PC-3 (cell line): ENCODE measurements at places on chromosomes 12 and 14. TPM values are rescaled to one million over a fixed set of nuclear protein-coding genes. Genes with fewer than 3 reads are reported as not detected.

Gene MYRFL
- total RNA-seq, result not detected in 2 replicates

GRCh38 chr12:107339487-107339886 is 246.1 kb upstream of the CRY1 start:
- no peak for DNase-seq

DNA sequence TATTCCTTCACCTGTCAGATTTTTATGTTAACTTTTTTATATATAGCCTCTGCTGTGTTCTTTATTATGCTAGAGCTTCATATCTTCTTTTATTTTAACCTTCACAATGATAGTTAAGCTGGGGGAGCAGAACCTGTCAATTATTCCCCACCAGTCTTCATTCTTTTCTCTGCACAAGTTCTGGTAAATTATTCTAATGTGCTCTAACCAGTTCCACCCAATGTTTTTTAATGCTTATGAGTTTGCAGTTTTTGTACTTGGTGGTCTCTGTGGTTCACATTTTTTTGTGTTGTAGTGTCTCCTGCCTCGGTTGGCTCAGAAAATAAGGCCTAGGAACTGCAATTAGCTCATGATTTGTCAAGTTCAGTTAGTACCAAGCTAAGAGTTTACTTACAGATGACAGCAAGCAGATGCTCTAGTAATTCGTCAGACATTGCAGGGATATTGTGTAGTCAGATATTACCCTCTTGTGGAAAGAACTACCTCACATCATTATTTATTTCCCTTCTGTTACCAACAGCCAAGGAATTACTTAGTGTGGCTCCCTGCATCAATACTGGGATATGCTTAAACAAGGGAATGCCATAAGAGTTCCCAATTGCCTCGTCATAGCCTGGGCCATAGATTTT is 14.5 kb downstream of the DYRK2 start:
- DNase-seq, result no peak

DNA sequence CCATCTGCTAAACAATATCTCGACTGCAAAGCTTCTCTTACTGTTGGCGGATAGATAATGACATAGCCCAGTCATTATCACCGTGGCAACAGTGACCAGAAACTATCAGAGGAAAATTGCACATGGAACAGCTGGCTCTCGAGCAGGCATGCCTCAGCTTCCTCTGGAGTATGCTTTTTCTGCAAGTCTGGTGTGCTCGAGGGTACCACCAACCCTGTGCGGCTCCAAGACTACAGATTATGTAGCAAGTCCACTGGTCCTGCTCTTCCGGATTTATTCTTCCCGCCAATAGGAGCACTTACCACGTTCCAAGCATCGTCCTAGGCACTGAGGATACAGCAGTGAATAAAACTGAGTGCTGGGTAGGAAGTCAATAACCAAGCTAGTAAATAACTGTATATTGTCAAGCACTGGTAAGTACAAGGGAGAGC is 1.4 kb upstream of the GLRX5 start:
- peak; percentile 30 for DNase-seq

Gene PFDN5
- 476 and 519 TPM in 2 replicates for total RNA-seq

Gene BEGAIN
- 3.5 and 3.8 TPM in 2 replicates for total RNA-seq

Gene KRT85
- not detected in 2 replicates for total RNA-seq

DNA sequence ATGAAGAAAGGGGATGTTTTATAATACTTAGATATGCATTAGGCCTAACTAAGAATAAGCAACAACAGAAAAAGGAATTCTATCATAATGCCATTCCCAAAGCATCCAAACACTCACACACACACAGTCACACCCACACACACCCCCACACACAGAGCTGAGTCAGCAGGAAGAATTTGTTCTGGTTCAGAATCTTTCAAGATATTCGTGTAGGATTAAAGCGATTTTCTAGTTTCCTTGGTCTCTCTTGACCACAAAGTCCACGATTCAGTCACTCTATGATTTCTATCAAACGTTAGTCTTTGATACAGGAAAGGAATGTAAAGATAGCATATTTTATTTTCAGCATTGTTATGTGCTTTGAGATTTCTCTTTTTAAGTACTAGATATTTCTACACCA is 382.6 kb upstream of the DCN start:
- peak; percentile 37 for DNase-seq

Gene DCD
- total RNA-seq, result not detected in 2 replicates

Gene CLECL1
- total RNA-seq, result not detected in 2 replicates

GRCh38 chr12:58068706-58069105 is 127.3 kb downstream of the ATP23 start:
- no peak for DNase-seq

DNA sequence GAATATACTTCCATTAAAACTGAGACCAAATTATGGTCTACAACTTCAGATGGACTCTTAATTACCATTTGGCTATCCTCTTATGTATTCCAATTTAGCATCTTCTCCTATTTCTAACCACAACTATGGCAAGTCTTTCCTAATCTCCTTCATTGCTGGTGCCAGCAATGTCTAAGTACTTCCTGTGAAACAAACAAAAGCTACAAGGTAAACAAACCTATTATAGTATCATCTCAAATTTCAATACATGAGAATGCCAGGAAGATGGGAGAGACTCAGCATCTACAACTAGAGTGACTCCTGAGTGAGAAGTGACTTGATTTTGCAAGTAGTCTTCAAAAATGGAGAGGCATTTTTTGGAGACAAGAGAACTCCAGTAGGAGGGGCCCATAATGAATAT is 202.9 kb upstream of the ATXN7L3B start:
- peak; percentile 64 for DNase-seq

- no peak for DNase-seq
Observed at GRCh38 chr12:122013136-122013535, 8.5 kb upstream of the BCL7A start.

DNA sequence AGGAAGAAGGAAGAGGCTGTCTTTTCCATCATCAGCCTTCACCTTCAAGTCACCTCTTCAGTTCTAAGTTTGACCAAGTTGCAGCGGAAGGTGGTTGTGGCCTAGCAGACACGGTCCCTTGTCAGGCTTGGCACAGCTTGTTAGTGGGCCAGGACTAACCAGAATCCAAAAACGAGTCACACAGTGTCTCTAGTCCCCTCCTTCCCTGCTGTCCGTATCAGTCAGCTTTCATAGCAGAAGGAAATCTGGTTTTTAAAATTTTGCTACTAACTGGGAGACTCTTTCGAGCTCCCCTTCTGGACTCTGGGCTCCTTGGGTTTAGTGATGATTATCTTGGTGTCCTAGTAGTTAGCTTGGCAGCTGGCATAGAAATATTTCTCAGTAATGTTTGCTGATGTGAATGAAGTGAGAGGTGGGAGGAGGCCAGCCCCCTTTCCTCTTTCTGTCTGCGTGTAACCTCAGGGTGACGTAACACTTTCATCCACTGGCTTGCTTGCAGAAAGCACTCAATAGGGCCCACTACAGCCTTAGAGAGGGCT is 3.8 kb downstream of the ETV6 start:
- DNase-seq, result no peak

GRCh38 chr14:60590991-60591414 is 58.3 kb downstream of the SIX1 start:
- DNase-seq, result no peak

Gene KERA
- not detected in 2 replicates for total RNA-seq

GRCh38 chr12:65259501-65259900 is 19.0 kb upstream of the MSRB3 start:
- no peak for DNase-seq

DNA sequence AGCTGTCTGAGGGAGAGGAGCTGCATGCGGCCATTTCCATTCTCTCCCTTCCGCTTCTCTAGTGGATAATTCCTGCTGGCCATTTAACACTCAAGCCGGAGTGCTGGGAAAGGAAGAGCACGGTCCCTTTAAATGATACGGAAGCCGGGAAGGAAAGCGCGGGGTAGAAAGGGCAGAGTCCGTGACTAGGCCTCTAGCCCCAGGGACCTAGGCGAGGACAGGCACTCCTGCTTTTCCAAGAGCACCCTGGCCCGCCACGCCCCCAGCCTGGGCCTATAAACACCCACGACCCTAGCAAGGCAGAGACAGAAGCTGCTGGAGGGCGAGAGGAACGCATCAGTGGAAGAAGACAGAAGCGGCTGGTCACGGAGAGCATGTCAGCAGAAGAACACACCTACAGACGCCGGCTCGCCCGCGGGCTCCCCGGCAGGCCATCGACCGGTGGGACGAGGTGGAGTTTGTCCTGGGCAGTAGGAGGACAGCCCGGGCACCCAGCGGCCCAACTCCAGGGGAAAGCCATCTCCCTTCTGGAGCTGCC is 1206.6 kb upstream of the TMEM132C start:
- peak; percentile 88 for DNase-seq

DNA sequence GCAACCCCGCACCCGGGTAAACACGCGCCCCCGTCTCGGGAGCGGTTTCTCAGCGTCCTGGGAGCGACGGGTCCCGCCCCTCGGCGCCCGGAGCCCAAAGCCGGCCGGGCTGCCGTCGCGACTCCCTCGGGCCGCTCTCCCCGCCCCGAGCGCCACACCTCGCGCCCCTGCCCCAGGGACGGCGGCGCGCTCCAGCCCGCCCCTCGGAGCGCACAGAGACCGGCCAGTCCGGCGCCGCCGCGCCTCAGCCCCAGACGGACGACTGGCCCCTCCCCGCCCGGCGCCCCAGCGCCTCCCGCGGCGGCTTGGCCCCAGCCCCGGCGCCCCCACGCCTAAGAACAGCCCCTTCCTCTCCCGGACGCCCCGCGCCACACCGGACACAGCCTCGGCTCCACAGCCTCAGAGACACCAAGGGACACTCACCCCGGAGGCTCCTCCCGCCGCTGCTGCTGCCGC is 411 bp downstream of the BTBD7 start:
- DNase-seq, result peak; percentile 46

DNA sequence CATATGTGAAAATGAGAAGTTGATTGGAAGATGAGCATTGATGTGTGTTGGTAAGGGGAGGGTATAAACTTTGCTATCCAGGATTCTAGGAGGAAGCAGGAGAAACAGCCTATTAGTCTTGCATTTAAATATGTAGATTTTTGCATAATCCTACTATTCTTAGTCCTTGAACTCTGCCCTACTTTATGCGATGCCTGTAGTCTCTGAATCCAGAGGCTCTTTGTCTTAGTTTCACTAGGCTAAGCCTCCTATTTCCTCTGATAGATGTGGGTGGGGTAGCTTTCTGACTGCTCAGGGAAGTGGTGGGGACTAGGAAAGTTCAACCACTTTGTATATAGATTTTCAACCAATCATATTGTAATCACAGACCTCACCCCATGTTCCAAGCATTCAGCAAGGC is 49.5 kb upstream of the KCNC2 start:
- DNase-seq, result no peak

Gene WNT1
- not detected in 2 replicates for total RNA-seq

Gene KRT78
- 0.12 and 0.15 TPM in 2 replicates for total RNA-seq

Gene MIP
- total RNA-seq, result not detected in 2 replicates

Gene B4GALNT3
- 3.7 and 5.0 TPM in 2 replicates for total RNA-seq

Gene IKZF4
- 1.0 and 2.8 TPM in 2 replicates for total RNA-seq

DNA sequence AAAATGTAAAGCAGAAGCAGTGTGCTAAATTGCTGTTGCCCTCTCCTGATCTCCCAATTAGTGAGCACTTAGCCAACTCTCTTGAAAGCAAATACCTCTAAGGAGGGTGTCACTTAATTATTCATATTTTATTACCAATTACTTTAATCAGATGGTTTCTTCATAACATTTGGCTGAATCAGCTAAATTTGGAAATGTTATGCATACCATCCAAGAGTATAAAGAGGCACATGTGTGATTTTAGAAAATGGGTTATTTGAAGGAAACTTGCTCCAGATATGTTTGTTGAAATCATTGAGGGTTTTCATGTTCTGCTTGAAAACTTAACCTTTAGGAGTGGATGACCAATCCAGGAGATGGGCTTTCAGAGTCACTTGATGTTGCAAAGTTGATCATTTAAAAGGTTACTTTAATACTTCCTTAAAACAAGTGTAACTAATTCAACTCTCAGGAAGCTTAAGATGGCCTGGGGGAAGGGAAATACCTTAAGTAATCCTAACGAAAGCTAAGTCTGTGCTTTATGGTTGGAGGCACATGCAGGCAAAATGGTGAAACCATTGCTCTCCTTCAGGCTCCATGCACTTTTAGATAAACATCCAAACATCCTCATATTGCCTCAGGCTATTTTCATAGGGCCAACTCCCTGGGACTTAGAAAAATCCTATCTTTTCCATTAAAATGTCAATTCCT is 434.5 kb downstream of the MDGA2 start:
- DNase-seq, result no peak

DNA sequence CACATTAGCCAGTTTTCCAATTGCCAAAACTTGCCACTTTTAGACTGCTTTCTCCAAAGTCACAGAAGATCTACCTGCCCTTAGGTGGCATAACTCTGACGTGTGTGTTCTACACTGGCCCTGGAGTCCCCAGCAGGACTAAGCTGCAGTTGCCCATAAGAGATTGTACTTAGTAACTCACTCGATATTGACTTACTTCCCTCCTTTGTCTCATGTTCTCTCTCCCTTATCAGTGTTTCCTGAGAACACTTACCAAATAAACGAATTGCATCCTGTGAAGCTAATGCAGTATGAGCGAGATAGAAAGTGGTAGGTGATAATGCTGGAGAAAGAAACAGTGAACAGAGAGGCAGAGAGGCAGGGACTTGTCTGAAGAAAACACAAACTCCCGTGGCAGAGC is 117.2 kb downstream of the NUAK1 start:
- no peak for DNase-seq

DNA sequence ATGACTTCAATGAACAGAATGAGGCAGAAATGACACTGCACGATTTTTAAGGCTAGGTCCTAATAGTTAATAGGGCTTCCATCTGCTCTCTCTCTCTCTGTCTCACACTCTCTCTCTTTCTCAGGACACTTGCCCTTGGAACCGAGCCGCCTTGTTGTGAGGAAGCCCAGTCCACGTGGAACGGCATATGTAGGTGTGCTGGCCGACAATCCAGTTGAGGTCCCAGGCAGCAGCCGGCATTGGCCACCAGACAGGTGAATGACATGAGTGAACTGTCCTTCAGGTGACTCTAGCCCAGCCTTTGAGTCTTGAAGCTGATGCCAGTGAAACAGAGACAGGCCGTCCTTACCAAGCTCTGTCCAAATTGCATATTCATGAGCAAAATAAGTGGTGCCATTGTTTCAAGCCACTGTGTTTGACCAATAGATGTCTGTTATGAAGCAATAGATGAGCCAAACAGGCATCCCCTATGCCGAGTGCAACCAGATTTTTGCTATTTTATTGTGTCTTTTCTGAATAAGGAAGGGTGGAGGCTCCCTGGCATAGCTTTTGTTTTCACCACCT is 217.5 kb upstream of the LHX5 start:
- DNase-seq, result no peak
